Activated naive CD8-positive, alpha-beta T cell treated with anti-CD3 and anti-CD28 coated beads, Interleukin-2, amount 50 U/mL, for 24 hours (primary cell): ENCODE measurements at places on chromosomes 2 and 18.
A peak's percentile ranks its signal among the peaks of the same experiment; 100 is the strongest.

GRCh38 chr18:31819106-31819924, 58.6 kb upstream of the SLC25A52 start:
- DNase-seq: no peak

DNA sequence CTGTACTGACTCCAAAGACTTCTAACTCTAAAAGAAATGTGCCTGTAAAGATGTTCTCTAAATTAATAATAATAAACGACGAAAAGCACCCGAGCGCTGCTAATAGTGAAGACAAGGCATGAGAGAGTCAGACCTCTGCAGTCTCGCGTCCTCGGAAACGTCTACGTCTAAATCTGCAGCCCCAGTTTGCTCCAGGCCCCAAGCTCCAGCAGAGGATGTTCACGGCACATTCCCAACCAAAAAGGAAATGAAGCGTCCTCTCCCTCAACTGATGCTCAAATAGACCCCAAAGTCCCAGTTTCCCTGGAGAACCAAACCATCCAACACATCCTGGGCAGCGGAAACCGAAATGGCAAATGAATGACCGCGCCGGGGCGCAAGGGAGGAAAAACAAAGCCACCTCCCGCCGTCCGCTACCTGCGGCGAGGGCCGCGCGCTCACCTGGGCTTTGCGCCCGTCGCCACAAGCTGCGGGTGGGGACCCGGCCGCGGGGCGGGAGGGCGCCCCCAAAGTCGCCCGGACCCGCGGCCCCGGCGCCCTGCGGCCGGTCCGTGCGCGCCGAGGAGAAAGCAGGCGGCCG, 47.1 kb upstream of the CCDC150 start:
- DNase-seq: peak; percentile 8

- DNase-seq: no peak
Measured at GRCh38 chr18:37578886-37579513, 13.4 kb upstream of the CELF4 start.

- no peak for DNase-seq
Measured at GRCh38 chr2:170651624-170652325, 63.4 kb upstream of the SP5 start.

- no peak for DNase-seq
Measured at GRCh38 chr2:144432921-144433320, 87.0 kb downstream of the ZEB2 start.

DNA sequence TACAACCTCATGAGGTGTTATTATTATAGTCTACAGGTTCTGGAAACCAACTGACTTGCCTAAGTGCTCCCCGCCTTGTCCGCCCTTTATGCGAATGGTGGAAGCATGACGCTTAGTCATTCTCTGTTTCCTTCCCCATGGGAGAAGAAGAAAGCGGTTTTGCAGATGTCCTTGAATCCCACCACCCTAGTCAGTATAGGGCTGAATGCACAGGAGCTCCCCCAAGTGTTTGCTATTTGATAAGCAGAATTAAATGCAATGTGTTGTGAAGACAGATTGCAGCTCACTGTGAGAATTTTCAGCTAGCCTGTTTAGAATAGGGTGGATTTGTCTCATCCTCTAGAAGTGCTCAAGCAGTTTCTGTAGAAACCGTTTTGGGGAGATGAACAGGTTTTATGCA, 652.0 kb downstream of the DCC start:
- DNase-seq: no peak

GRCh38 chr2:197232010-197232409, 78.6 kb downstream of the ANKRD44 start:
- no peak for DNase-seq

DNA sequence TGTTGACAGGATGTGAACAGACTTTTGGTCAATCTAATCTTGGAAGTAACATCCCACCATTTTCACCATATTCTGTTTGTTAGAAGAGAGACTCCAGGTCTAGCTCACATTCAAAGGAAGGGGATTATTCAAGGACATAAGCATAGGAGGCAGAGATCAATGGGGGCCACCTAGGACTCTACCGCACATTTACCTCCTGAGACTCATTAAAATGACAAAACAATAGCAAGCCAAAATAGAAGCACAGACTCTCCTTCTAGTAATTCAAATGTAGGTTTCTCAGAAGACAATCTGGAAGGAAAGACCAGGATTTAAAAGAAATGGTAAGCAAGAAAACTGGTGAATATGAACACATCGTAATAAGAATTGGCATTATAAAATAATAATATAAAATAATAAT, 156.4 kb upstream of the KYNU start:
- no peak for DNase-seq

DNA sequence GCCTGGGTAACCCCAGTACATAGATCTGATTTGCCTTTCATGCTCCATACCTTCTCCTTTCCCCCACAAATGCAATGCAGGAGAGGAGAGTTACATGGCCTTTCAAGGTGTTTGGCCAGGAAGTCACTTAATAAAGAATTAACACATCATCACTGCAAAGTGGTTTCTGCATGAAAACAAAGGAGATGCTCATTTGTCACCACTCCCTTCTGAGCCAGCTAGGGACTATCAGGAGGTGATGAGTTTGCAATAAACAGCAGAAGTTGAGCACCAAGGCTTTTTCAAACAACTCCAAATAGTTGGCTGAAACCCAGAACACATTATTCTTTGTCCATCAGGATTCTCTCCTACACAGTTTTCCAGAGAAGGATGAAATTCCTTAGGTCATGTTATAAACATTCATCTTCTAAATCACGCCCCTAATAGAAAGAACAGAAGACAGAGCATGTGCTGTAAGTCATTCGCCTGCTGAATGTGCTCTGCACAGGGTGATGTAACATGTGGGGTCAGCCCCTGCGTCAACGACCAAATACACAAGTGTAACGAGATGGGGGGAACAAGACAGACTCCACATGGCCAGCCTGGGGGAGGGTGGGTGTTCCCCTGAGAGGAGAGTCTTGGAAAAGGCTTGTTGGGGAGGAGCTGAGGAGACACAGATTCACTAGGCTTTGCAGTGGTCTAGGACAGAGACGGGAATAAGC, 87.3 kb upstream of the RMDN2 start:
- no peak for DNase-seq

GRCh38 chr2:62457556-62457955, 48.4 kb downstream of the TMEM17 start:
- no peak for DNase-seq

DNA sequence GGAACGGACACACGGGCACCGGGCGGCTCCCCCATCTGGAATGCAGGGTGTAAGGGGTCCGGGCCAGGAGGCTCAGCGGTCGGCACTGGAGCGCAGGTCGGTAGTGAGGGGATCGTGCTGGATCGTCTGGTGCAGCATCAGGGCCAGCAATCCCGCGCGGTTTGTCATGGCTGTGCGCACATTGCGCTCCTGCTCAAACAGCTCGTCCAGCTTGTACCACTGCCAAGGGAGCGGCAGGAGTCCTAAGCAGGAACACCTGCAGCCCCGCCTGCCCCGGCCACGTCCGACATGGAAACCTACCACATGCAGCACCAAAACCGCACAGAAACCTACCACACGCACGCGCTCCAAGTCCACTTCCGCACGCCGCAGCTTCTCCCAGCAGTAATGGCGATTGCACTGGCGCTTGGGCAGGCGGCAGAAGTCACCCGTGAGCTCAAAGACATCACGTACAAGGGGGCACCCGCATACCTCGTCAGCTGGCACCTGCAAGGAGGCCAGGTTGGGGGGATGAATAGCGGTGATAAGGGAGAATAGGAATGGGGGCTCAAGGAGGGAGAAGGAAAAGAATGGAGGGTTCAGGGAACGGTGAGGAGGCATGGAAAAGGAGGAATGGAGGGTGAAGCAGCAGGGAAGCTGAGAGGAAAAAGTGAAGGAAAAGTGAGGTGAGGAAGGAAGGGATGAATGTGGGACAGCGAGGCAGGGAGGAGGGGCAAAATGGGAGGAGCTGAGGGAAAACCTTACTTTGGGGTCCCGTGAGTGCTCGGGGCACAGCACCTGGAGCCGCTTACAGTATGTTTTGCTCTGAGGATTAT, 1.4 kb upstream of the MBD1 start:
- no peak for DNase-seq

GRCh38 chr2:241410739-241411176, 54.7 kb downstream of the FARP2 start:
- no peak for DNase-seq

DNA sequence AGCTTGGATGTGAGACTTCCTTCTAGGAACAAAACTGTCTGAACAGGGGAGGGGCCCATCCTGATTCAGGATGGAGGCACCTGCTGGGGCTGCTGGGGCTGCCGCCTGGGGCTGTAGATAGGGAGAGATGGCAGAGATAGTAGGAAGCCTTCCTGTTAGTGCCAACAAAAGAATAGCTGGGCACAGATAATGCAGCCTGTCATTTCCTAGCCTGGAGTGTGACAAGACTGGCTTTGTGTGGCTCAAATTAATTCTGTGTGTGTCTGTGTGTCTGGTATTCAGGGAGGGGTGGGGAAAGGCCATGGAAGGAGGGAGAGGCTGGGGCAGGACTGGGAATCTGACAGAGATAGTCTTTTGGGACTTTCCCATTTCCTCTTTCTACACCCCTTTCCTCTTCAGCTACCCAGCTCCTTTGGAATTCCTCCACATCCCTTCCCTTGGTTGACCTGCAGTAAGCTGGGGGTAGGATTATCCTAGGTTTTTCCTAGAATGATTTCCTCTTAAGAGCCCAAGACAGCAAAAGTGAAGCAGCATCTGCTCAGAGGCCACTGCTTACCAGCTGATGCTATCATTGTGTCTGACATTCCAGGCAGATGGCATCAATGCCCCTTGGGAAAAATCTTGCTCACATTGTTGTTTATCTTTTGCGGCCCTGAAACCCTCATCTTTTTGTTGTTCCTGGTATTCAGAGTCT, 144.9 kb upstream of the LHCGR start:
- no peak for DNase-seq

DNA sequence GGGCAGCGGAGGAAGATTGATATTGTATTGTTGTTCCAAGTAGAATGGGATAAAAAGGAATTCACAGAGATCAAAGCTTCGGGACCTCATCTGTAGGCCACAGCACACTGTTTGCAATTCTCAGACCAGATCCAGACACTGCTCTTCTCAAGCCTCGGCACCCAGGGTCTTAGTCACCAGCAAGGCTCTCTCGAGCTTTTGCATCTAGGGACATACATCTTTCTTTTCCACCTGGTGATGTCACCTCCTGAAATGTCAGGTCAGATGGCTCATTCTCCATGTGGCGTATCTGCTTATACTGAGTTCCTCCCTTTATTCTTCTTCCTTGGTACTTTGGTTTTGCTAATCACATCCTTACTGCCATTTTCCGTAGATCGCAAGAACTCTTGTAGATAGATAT, 42.9 kb upstream of the SNTG2 start:
- DNase-seq: no peak

DNA sequence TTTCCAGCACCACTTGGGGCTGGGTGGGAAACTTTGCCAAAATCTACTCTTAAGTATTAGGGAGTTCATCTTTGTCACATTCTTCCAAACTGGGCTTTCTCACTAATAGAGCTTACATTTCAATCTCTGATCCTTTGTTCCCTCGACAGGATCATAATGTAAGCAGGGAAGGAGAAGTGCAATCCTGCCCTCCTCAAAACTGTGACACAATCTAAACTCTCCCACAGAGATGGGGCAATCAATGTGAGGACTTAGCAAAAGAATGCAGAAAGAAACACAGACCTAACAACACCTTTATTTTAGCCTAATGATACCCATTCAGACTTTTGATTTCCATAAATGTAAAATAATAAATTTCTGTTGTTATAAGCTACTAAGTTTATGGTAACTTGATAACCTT, 40.8 kb downstream of the DSEL start:
- DNase-seq: no peak

DNA sequence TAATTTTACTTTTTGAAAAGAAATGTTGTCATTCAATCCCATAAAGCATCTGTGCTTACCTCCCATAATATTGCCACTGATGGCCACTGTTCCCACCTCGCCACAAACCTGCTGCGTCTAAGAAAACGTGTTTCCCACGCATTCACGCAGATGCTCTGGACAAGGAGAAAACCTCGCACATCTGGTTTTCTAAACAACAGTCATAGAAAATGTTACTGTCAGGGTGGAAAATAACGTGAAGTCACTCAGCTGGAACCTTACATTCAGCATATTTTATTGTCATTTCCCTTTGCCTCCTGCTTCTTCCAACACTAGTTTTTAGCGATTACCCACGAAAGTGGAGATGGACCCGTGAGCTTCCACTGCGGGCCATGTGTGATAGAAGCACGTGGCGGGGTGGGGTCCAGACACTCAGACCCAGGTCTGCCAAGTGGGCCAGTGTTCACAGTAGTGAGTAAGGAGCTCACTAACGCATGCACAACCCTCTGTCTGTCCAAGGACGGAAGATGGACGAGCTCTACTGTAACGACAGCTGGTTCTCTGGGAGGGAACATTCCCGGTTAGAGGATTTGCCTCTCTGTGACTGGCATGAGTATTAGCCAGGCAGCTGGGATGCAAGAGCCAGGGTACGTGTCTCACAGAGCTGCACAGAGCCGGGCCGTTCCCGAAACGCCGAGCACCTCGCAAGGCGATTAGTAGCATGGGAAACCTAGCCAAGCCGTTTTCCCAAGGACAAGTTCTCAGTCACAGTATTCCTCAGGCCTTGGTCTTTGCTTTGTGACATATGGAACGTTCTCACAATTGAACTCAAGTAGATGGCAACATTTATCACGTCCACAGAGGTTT, 94.5 kb downstream of the MTCL1 start:
- no peak for DNase-seq

- no peak for DNase-seq
Measured at GRCh38 chr18:60466677-60467076, 94.1 kb upstream of the MC4R start.

GRCh38 chr2:74093840-74094239, 53.9 kb downstream of the BOLA3 start:
- DNase-seq: no peak

DNA sequence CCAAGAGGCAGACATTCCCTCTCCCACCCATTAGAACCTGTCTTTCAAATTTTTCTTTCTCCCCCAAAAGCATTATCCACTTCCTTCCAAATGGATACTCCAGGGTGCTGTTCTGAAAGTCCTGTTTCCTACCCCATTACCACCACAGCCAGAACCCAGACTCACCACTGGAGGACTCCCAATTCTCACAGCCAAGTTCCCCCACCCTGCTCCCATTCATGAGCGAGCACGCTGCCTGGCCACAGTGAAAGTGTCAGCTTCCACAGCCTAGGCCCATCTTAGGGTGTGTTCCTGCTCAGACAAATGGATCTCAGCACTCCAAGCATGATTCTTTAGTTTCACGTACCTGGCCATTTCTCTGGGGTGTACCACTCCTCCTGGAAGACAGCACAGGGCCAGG, 3.8 kb upstream of the ANKRD53 start:
- DNase-seq: no peak

DNA sequence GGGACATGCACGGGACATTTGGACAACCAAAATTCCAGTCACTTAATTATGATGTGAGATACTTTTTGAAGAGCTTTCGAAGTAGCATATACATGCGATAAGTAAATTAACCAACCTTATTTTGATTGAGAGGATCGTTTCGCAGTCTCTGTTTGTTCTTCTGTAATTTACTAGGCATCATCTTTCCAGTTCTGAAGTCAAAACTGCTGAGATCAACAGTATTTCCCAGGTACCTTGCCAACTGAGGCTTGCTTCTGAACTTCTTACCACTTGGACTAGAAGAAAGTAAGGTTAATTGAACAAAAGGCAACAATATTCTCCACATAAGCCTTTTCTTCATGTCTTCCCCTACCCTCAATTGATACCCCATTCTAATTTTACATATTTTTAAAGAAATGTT, 19.6 kb downstream of the MBD2 start:
- DNase-seq: no peak
